ENCODE measurements at places on chromosomes 5 and 9.

DNA sequence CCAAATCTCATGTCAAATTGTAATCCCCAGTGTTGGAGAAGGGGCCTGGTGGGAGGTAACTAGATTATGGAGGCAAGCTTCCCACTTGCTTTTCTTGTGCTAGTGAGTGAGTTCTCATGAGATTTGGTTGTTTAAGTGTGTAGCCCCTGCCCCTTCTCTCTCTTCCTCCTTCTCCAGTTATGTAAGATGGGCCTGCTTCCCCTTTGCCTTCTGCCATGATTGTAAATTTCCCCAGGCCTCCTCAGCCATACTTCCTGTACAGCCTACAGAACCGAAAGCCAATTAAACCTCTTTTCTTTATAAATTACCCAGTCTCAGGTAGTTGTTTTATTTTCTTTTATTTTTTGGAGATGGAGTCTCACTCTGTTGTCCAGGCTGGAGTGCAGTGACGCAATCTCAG, 18.2 kb upstream of the TXNDC8 start:
- no peak for DNase-seq

DNA sequence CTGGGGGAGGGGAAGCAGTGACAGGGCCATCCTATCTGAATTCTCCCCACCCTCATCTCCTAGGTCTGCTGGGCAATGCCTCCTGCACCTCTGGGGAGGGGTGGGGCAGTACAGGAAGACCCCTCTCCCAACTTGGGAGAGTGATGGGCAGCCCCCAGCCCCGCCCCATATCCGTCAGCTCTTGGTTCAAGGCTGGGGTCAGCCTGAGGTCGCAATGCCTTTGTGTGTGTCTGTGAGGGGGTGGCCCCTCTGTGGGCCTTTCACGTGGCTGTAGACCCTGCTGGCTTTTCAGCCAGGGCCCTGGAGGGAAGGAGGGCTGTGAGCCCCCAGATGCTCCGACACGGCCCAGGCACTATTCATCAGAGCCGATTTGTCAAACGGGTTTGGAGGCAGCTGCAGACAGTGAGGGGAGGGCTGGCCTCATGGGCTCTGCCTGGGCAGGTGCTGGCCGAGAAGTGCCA, 49.5 kb upstream of the RNU6ATAC start:
- DNase-seq: no peak

GRCh38 chr5:58263296-58263695, 196.6 kb downstream of the PLK2 start:
- no peak for DNase-seq

GRCh38 chr9:112247090-112247489, 72.0 kb upstream of the SUSD1 start:
- no peak for DNase-seq

GRCh38 chr5:59037453-59037852, 454.6 kb downstream of the RAB3C start:
- no peak for DNase-seq

- DNase-seq: no peak
Observed at GRCh38 chr9:78695519-78695918, 398.6 kb downstream of the PSAT1 start.

DNA sequence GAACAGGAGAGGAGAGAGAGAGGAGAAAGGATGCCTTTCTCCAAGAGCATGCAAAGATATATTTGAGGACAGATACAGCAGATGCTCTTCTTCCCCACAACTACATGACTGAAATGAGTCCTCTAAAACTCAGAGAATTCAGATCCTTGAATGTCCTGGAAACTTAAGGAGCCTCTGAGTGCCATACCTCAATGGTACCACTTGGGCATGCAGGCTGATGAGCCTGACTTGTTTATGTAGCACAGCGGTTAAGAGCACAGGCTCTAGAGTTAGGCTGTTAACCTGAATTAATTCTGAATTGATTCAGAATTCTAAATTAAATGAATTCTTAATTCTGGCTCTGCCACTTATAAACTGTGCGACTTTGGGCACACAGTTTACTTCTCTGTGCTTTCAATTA, 5.7 kb downstream of the PLPPR1 start:
- no peak for DNase-seq

- DNase-seq: no peak
Observed at GRCh38 chr9:108517651-108518365, 338.0 kb downstream of the ACTL7B start.

DNA sequence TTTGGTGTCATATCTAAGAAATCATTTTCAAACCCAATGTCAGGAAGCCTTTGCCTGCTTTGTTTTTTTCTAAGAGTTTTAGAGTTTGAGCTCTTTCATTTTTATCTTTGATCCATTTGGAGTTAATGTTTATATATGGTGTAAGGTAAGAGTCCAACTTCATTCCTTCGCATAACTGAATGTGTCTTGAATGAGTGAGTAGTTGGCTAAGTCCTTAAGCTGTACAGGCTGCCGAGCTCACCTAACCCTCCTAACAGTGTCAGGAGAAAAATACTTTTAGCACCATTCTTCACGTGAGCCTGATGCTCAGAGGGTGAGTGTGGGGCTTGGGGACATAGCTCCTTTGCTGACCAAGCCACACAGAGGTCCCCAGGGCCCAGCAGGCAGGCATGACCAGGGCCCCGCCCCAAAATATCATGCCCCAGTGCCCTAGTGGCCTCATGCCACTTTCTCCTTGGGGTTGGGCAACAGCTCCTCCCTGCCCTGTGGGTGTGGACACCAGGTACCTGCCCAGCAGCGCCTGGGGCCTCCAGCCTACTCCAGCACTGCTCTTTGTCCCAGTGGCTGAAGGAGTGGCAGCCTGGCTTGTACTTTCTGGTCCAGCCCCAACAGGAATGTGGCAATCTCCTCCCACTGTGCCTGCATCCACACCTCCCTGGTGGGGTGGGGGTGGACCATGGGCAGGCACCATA, 17.2 kb downstream of the PPARGC1B start:
- peak; percentile 40 for DNase-seq

DNA sequence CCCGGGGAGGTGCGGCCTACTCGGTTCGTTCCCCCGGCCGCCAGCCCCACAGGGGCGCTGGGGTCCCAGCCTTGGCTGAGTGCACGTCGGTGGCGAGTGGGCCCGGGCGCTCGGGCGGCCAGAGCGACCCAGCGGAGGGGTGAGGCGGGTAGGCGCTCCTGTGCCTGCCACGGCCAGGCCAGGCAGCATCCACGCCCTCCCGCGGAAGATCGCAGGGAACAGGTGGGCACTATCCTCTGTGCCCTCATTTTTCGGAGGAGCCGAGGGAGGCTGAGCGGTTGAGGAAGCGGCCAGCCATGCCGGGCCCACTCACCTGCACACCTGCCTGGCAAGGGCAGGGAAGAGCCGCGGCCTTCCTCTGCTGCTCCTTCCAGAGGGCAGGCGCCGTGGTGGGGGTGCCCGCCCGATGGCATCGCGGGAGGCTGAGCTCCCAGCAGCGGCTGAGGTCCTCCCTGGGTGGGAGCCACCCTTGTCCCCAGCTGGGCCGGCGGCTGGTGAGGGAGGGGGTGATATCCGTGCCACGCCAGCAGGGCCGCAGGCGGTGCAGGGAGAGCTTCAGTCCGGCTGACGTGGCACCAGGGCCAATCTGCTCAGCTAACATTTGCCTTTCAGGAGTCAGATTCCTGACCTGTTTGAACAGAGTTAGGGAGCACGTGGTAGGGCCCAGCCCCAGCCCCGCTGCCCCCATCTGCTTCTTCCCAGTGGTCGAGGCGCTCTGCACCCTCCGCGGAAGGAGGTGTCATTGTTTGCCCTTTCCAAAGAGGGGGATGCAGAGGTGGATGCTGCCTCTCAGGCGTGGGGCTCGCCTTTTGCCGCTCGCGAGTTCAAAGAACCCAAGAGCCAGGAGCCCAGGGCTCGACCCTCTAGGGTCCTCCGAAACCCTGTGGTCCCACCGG, 1.6 kb upstream of the SEC16A start:
- DNase-seq: peak; percentile 32

DNA sequence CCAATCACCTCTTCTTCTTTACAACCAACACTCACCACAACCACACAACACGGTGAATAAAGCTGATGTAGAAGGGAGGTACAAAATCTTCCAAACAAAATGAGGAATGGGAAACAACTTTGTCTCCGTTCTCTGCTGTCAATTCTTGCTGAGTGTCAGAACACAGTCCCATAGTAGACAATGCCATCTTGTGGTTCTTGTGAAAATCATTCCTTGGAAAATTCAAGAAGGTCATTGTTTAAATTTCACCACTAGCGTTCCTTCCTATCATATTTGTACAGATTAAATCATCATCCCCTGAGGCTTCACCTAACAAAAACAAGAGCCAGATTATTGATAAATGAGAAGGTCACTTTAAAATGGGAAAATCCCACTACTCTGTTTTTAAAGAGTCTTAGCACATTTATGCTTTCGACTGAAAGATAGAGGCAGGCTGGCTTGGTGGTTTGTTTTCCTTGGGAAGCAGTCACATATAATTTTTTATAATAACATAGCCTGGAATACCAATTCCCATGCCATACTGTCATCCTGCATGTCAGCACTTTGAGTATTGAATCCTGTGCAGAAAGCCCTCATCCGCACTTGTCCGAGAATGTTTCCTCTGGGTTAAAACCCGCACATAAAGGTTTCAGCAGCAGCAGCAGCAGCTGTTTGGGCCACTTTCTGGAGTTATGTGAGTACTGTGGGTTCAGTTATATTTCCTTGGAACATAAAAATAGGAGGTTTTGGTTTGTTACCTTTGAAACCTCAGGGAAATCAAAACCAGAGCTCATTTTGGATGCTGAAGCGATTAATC, 395.0 kb upstream of the SMARCA2 start:
- no peak for DNase-seq

- no peak for DNase-seq
Observed at GRCh38 chr9:6873857-6874256, 116.1 kb downstream of the KDM4C start.

- no peak for DNase-seq
Observed at GRCh38 chr9:113634596-113635515, 171.3 kb downstream of the RGS3 start.

GRCh38 chr5:132656774-132657355, 1.1 kb upstream of the IL13 start:
- DNase-seq: no peak

DNA sequence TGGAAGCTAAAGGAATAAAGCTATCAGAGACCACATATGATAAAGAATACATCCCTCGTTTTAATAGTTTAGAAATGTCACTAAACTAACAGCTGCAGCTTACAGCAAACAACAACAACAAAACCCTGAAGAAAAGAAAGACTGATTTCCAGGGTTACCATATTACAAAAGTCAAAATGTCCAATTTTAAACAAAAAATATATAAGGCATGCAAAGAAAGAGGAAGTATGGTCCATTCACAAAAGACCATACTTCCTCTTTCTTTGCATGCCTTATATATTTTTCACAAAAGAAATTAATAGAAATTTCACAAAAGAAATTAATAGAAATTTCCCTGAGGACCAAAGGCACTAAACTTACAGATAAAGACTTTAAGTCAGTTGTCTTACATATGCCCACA, 354.2 kb downstream of the ARL15 start:
- no peak for DNase-seq

GRCh38 chr5:150142959-150143349, 12.7 kb downstream of the PDGFRB start:
- DNase-seq: peak; percentile 72

- DNase-seq: no peak
Observed at GRCh38 chr5:171081319-171081718, 219.5 kb downstream of the RANBP17 start.
